Activated T-cell treated with anti-CD3 and anti-CD28 coated beads, Interleukin-2, amount 50 U/mL, for 24 hours (primary cell): ENCODE measurements at places on chromosomes 2 and 18.

- DNase-seq, result no peak
Measured at GRCh38 chr18:11974741-11975325, 6.5 kb upstream of the IMPA2 start.

- DNase-seq, result no peak
Measured at GRCh38 chr2:200220251-200220650, 86.2 kb upstream of the SPATS2L start.

GRCh38 chr2:21326152-21326551 is 202.4 kb downstream of the TDRD15 start:
- no peak for DNase-seq

GRCh38 chr2:128057334-128057733 is 29.5 kb upstream of the SAP130 start:
- no peak for DNase-seq

- DNase-seq, result no peak
Measured at GRCh38 chr2:30796699-30797098, 10.5 kb downstream of the CAPN13 start.

DNA sequence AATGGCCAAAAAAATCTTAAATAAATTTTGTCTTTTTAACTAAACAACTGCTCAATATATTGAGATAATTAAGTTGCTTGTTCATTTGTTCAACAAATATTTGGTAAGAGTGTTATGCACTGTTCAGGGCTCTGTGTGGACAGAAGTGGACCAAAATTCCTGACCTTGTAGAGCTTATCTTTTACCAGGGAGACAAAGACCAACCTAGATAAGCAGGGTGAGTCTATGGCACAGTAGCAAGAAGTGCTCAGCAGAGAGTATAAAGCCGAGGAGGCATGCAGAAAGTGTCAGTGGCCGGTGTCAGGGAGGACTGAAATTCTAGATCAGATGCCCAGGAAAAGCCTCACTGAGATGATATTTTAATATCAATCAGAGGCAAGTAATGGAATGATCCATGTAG is 2.6 kb downstream of the RAB27B start:
- DNase-seq, result no peak

DNA sequence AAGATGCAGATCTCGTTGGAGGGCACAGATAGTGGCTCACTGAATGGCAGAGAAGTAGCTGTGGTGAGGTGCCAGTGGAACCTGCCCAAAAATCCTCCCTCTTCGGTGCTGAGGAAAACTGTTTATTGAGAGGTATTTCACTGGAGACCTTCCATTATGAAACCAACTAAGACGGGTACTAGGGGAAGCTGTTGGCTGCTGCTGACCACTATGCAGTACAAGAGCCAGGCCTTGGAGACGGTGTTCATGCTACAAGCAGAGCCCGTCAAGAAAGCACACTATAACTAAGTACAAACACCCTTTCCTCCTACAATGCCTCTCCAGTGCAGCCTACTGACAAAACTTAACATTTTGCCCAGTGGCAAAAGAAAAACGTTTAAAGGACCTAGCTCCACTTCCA is 4.6 kb downstream of the ARL5A start:
- no peak for DNase-seq

DNA sequence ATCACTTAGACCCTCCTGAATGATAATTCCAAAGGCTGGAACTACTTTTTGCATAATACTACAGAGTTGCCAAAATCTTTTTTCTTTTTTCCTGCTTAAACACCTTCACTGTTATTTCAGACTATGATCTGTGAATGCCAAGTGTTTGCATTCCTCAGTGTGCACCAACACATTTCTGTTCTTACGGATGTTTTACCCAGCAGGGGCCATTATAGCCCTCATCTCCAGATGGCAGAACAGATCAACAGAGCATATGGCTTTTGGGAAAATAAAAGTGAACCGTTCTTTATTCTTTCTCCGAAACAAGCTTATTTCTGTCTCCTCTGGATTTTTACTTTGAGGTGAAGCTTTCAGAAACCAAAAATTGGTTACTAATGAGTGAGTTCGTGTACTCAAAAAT is 1226.6 kb upstream of the FAM98A start:
- no peak for DNase-seq

DNA sequence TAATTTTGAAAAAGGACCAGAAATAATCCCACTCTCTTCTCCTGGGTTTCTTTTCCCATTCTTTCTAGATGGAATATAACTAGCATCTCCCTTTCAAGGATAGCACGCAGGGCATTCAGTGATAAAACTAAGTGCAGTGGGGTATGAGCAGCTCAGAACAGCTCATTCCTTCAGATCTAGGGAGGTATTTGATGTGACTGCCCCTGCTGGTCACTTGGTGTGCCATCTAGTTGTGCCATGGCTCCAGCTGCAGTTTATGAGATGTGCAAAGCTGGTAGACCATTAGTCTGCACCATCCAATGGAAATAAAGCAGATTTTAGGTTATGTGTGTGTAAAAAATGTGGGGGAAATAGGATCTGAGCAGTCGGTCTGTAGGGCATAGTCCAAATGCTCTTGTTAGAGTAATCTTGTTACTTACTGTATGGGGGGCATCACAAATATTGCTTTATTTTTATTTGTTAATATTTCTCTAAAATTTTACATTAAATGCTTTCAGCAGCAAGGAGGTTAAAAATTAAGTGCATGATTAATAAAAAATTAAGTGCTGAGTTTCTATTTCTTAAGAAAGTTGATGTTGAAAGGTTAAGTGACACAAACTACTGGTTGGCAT is 38.9 kb downstream of the CTAGE1 start:
- no peak for DNase-seq

- DNase-seq, result no peak
Measured at GRCh38 chr2:155662224-155662623, 670.3 kb downstream of the NR4A2 start.

GRCh38 chr18:34801774-34802173 is 91.7 kb downstream of the DTNA start:
- no peak for DNase-seq

DNA sequence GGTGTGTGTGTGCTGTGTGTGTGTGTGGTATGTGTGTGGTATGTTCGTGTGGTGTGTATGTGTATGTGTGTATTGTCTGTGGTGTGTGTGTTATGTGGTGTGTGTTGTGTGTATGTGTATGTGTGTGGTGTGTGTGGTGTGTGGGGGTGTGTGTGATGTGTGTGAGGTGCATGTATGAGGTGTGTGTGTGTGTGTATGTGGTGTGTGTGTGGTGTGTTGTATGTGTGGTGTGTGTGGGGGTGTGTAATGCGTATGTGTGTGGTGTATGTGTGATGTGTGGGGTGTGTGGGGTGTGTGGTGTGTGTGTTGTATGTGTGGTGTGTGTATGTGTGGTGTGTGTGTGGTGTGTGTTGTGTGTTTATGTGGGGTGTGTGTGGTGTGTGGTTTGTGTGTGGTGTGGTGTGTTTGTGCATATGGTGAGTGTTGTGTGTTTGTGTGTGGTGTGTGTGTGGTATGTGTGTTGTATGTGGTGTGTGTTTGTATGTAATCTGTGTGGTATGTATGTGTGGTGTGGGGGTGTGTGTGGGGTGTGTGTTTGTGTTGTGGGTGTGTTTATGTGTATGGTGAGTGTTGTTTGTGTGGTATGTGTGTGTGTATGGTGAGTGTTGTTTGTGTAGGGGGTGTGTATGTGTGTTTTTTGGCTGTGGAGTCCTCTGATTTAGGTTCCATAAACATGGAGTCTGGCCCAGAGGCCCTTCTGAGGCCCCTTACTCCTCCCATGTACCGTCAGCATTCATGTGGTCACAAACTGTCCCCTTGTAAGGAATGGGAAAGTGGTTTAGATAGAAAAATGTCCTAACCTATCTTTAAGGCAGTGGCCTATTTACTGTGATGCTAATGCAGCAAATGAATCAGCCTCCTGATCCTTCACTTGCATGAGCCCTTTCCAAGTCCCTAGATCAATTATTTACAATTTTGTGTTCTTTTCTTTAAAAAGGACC is 116.0 kb downstream of the ALPK2 start:
- no peak for DNase-seq

DNA sequence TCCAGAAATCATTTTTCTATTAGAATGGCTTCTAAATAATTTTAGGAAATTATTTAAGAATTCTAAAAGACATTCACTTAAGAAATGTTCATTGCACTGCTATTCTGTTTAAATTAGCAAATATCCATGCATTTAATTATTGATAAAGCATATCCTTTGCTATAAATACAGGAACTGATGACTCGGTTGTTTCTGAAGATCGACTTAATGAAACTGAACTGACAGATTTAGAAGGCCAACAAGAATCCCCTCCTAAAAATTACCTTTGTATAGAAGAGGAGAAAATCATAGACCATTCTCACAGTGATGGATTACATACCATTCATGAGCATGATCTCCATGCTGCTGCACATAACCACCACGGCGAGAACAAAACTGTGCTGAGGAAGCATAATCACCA is 59.4 kb downstream of the SLC39A10 start:
- DNase-seq, result no peak

DNA sequence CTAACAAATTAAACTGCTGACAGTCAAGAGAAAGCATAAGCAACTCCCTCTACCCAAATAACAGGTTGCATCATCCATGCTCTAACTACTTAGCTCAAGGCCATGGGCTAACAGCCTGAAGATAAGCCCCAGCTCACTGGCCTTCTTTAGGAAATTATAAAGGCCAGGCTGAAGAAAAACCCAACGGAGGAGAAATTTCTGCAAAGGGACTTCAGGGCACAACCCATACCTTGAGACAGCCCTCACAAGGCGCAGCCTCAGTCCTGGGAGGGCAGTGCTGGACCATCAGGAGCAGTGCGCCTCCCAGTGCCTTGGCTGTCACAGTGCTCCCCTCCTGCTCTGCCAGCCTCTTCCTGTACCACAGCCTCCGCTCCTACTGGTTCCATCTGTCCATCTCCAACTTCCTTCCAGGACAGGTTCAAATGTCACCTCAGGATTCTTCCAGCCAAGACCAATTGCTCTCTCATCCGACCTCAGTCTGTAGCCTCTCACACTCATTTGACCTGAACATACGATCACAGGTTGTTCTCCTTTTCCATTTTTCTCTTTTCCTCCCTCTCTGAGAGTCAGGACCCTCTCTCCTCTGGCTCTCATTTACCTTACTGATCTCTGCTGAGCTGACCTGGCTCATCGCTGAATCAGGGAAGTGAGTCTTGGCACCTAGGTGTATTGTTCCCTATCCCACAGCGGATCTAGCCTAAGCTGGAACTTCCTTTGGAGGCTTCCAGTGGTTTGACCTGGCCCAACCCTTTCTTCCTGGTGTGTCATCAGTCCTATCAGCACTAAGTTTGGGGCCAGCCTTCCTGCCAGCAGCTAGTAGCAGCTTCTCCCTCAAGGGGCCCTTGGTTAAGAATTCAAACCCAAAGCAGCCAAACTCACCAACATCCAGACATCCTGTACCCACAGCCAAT is 1.9 kb downstream of the MCFD2 start:
- DNase-seq, result no peak

DNA sequence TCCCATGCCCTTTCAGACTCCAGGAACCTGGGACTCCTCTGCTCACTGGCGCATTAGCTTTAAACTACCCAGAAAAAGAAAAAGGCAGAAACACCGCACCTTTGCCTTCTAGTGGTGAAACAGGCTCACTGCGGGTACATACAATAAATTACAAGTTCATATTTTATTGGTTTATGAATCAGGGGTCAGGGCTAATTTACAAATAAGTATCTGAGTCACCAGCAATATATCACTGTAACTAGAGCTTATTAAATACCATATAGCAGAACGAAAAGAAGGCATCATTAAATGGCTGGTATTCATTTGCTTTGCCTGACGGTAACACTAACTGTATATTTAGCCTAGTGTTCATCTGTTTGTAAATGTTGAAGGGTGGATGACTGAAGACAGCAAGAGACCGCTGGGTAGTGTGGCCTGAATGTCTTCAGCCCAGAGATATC is 26.9 kb upstream of the DTNB start:
- DNase-seq, result peak; percentile 33

- DNase-seq, result no peak
Measured at GRCh38 chr2:172855588-172855987, 119.9 kb downstream of the RAPGEF4 start.

GRCh38 chr2:112803691-112804521 is 19.6 kb upstream of the IL1A start:
- no peak for DNase-seq

GRCh38 chr2:113905886-113906285 is 16.0 kb downstream of the ACTR3 start:
- DNase-seq, result no peak

GRCh38 chr2:239312081-239312511 is 88.7 kb downstream of the HDAC4 start:
- DNase-seq, result peak; percentile 23

DNA sequence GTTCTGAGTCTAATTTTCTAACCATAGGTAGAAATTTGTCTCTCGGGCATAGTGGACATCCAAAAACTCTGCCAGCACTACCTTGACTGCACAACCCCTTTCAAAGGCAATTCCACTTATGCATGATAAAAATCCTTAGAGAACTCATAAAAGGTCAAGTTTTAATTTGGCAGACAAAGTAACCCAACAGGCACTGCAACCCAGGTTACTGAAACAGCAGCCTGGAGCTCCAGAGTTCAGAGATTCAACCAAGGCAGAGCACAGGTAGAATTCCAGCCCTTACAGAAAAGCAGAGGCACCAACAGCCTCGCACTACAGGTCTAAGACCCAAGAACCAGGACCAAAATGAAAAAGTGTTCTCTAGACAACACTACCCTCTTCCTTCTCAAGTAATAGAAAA is 1.8 kb downstream of the DTNB start:
- DNase-seq, result no peak

DNA sequence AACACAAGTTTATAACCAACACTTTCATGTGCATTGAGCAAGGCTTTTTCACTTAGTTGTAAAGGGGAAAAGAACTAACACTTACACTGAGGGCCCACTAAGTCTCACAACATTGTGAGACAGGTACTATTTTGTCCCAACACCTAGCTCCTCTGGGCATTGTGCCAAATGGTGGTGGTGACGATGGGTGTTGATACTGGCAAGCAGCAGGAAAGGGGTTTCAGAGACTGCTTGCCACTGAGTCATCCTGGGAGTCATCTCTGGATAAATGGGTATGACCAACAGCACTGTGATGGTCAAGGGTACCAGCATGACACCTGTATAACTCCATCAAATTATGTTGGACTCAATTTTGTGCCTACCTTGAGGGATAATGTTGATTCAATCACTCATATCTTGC is 138.8 kb upstream of the ITGA6 start:
- no peak for DNase-seq

DNA sequence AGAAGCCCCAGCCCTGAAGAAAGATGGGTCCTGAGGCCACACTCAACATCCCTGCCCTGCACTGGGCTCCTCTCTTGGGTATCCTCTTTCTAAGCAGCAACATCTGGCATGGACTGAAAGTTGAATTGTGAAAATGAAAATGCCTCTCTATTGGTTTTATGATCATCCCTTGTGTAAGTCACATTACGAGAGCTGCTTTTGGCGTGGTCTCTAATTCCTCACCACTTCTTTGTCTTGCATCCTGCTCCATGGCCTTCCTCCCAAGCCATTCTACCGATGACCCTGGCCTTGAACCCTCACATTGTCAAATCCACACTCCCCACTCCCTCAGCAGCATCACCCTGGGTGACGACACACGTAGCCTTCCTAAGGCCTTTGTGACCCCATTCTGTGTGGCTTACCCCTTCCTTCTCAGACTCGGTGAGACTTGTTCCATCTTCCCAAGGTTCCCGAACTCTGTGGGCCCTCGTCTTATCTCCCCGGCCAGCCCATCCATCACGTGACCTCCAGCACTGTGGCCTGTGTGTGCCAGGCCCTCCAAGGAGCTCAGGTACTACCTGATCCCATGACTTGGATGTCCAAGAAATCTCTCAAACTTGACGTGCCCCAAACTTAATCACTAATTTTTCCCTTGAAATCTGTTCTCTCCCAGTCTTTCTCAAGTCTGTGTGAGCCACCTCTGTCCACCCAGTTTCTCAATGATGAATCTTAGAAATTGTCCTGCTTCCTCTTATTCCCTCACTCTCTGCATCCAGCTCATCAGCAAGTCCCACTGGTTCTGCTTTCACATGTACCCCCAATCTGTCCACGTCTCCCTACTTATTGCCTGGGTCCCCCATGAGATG is 194.7 kb upstream of the HS6ST1 start:
- DNase-seq, result peak; percentile 14
